Mucosa of descending colon (tissue), 3 donors: ENCODE measurements at places on chromosomes 2 and 18. TPM values are rescaled to one million over a fixed set of nuclear protein-coding genes. Genes with fewer than 3 reads are reported as not detected.

DNA sequence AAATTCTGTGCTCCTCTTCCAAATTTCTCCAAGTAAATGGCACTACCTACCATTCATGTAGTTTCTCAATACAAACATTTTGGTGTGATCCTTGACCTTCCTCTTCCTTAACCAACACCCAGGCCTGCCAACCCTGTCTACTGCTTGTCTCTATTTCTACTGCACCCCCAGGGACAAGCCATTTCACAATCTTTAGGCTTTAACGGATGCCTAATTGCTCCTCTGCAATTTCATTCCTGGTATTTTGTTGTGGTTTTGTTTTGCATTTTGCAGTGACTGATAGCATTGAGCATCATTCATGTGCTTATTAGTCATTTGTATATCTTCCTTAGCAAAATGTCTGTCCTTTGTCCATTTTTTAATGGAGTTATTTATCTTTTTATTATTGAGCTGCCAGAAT is 10.0 kb downstream of the FAP start:
- DNase-seq, result no peak

DLX2 gene
- total RNA-seq, result not detected

CCDC85A gene
- 0.41 TPM for total RNA-seq

GRCh38 chr2:96931466-96931865 is 54.9 kb downstream of the FAM178B start:
- DNase-seq, result no peak

LRRC30 gene
- not detected for total RNA-seq

XDH gene
- total RNA-seq, result 75.4 TPM

GRCh38 chr18:55886886-55887285 is 298.9 kb upstream of the TCF4 start:
- no peak for DNase-seq

DNA sequence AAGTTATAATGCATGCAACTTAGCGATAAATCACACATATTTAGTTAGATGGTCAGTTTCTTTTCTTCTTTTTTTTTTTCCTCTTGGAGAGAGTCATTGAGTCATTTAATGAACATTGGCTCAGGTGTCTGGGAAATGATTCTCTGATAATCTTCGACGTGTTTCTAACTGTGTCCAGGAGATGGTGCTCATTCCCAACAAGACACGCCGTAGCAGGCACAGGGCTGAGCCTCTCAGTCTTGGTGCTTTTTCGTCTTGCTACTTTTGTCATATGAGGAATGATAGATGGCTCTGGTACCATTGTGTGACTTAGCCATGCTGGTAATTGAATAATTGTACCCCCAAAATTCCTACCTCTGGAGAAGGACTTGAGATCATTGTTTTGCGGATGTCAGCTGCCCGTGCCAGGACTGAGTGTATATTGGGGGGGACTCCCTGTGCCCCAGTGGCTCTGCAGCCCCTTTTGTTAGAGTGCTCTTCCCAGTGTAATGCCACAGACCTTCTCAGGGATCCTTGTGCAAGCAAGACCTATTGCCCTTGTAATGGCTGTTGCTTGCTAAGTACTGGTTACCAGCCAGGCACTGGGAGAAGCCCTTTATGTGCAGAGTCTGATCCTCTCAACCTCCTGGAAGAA is 107.6 kb upstream of the CYRIA start:
- DNase-seq, result peak; percentile 25

PTPRN gene
- 1.0 TPM for total RNA-seq

GRCh38 chr2:240965905-240966456 is 32.4 kb upstream of the SNED1 start:
- no peak for DNase-seq

DNA sequence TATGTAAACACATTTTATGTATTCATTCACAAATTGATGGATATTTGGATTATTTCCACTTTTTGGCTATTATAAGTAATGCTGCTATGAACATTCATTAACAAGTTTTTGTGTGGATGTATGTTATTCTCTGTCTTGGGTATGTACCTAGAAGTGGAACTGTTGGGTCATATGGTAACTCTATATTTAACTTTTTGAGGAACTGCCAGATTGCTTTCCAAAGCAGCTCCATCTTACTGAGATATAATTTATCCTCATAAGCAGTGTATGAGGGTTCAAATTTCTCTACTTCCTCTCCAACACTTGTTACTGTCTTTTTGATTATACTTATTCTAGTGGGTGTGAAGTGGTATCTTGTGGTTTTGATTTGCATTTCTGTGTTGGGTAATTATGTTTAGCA is 7.1 kb upstream of the EML6 start:
- no peak for DNase-seq

- DNase-seq, result no peak
These were observed 225.7 kb downstream of the MREG start for GRCh38 chr2:215787565-215788178.

GRCh38 chr18:21054252-21054821 is 57.3 kb downstream of the ROCK1 start:
- no peak for DNase-seq

GRCh38 chr2:136929531-136929930 is 164.2 kb downstream of the THSD7B start:
- DNase-seq, result no peak

DNA sequence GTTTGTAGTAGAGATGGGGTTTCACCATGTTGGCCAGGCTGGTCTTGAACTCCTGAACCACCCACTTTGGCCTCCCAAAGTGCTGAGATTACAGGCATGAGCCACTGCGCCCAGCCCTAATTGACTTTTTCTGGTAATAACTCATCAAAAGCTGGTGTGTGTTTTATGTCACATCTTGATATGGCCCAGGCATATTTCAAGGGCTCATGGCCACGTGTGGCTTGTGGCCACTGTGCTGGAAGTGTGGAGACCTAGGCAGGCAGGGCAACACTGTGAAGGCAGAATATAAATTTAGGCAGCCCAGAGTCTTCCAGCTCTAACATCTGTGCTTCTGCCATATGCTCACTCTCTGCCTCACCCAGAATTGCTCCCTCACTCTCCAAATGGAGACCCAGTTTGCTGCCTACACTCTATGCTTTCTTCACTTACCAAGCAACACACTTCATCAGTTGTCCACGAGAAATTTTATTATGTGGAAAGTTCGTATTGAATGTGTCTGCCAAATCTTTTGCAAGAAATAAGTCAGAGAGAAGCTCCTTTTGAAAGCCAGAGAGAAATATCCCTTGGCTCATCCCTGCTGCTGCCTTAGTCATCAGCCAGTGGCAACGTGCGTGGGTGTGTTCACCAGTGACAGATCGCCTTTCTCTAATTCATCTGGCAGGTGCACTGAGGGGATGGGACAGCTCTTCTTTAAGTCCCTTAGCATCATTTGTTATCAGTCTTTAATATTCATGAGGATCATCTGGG is 129.4 kb upstream of the CXCR4 start:
- no peak for DNase-seq

GRCh38 chr2:160328811-160329527 is 128.9 kb upstream of the ITGB6 start:
- DNase-seq, result no peak

- DNase-seq, result no peak
These were observed 202.3 kb downstream of the MREG start for GRCh38 chr2:215811003-215811402.

DNA sequence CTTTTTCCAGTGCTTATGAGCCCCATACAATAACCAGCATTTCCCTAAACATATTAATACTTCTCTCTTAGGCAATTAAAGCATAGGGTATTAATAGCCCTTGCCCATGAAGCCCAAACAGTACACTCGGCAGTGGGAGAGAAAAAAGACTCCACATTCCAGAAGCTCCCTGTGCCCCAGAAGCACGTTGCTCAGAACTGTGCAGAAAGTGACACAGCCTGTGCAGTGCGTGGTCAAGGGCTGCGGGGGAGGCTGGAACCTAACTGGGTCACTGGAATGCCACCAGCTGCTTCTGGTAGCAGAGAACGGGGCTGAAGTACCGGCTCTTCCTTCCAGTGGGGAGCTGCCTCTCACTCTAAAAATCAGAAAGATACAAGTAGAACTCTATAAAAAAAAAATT is 32.7 kb downstream of the EIPR1 start:
- no peak for DNase-seq

DNA sequence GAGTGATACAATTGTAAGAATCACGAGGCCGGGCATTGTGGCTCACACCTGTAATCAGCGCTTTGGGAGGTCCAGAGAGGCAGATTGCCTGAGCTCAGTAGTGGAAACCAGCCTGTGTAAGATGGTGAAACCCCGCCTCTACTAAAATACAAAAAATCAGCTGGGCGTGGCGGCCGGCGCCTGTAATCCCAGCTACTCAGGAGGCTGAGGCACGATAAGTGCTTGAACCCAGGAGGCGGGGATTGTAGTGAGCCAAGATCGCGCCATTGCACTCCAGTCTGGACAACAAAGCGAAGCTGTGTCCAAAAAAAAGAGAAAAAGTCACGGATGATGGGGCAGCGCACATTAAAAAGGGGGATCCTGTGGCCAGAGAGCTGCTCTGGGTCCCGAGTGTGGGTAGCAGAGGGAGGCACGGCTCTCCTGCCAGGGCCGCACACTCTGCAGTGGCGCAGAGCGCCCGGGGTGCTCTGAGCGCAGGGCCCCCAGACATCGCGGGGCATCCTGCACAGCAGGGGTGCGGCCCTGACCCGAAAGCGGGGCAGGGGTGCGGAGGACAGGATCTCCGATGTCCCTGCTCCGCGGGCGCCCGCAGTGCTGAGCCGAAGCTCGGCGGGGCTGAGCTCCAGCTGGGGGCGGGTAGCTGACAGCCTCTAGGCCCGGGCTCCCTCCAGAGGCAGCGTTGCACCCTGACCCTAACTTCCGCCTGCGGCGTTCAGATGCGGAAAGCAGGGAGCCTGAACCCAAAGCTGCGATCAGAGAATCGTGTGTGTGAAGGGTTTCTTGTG is 30.4 kb upstream of the RAB6D start:
- DNase-seq, result peak; percentile 62
